Liver (tissue), 10 donors: ENCODE measurements at places on chromosomes 2 and 18. TPM values are rescaled to one million over a fixed set of nuclear protein-coding genes. Genes with fewer than 3 reads are reported as not detected.

GRCh38 chr2:215635071-215635787, 199.4 kb upstream of the FN1 start:
- DNase-seq: no peak

DNA sequence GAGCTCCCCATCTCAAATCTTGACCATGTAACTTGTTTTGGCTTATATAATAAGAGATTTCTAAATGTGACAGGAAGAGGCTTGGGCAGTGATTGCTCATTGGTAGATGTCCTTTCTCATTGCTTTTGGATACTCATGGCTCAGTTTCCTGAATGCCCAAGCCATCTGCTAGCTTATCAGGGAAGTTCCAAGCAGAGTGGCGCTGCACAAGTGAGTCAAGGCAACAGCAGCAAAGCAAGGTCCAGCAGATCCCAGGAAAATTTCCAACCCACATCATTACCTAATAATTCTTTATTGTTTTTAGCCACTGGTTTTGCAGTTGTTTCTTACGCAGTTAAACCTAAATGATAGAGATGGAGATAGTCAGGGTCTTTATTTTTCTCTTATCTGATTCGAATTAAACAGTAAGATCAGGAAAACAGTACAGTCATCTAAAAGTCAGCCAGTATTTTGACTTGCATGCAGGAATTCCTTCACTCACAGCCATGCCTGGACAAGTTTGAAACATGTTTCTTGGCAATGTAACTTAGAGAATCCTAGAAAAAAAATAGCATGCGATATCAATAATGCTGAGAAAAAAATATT, 349.7 kb upstream of the TMEFF2 start:
- no peak for DNase-seq

Gene CD8B2
- not detected for polyA plus RNA-seq

DNA sequence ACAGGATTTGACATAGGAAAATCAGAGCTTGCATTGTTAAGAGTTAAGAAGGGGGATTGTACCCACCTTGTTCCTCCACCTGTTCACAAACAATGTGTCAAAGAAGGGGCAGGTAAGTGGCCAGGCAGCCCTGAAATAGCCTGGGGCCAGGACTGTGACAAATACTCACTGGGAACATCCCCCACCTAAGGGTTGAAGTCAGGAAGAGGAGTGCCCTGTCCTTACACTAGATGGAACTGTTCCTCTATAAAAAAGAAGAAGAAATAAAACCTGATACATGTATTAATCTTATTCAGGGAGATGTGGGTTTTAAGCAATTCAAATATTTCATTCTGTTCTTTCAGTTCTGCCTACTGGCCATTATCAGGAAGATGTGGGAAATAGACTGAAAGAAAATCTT, 41.9 kb downstream of the TACR1 start:
- no peak for DNase-seq

Gene PPP3R1
- polyA plus RNA-seq: 2.4 TPM

Gene MPV17
- 26.0 TPM for polyA plus RNA-seq

Gene RELCH
- 4.3 TPM for polyA plus RNA-seq

- no peak for DNase-seq
Measured at GRCh38 chr18:55504808-55505207, 83.2 kb downstream of the TCF4 start.

DNA sequence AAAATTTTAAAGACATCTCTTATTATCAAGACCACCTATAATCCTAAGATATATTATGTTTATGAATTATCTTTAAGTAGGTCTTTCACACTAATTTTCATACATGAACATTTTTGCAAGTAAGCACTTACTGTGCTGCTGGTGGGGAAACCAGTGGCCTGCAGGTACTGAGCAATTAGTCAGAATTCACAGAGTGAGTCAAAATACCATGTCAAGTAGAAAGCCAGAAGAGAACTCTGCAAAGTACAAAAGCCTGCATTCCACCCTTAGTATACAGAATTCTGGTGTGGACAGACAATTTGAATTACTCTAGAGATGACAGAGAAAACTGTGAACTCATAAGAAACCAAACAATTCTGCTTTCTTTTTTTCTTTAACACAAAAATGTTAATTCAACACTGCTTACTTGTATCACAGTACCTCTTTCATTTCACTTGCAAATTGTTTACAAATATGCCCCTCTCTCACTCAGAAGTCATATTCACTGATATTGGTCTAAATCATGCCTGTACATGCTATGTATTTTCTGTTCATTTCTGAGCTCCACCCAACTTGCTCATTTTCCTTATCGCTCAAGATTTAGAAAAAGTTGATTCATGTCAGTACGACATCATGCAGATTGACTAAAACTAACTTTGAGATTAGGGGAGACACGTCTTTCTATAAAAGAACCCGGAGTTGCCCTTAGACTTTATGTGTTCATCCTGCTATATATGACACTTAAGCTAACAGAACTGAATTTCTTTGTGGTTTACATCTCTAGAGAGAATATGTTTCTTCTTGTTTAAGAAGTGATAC, 182.9 kb downstream of the IKZF2 start:
- DNase-seq: no peak
